Left ventricle myocardium superior (tissue), 1 donor: ENCODE measurements at places on chromosomes 6 and 20.
A peak's percentile ranks its signal among the peaks of the same experiment; 100 is the strongest.

GRCh38 chr20:10672624-10673127 lies 1.1 kb downstream of the JAG1 start:
- peak; percentile 74 for DNase-seq

GRCh38 chr6:69813508-69813907 lies 16.7 kb upstream of the LMBRD1 start:
- DNase-seq, result no peak

- DNase-seq, result no peak
Measured at GRCh38 chr6:34664256-34664971, 32.2 kb downstream of the ILRUN start.

DNA sequence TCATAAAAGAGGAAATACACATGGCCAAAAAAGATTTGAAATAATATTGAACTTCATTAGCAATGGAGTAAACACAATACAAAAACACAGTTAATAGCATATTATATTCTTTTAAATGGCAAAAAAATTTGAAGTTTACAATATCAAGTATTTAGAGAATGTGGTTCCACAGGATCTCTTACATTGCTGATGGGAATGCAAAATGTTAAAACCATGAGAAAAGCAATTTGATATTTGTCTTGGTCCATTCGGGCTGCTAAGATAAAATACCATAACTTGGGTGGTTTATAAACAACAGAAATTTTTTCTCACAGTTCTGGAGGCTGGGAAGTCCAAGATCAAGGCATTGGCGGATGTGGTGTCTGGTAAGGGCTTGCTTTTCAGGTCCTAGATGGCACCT lies 154.0 kb upstream of the PLN start:
- no peak for DNase-seq

DNA sequence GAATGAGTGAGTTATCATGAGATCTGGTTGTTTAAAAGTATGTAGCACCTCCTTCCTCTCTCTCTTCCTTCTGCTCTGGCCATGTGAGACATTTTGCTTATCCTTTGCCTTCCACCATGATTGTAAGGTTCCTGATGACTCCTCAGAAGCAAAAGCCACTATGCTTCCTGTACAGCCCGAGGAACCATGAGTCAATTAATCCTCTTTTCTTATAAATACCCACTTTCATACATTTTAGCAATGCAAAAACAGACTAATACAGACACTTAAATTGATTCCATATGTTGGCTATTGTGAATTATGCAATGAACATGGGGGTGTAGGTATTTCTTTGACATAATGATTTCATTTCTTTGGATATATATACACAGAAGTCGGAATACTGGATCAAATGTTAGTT lies 792.8 kb upstream of the EYS start:
- no peak for DNase-seq

- no peak for DNase-seq
Measured at GRCh38 chr6:21771626-21772320, 178.2 kb downstream of the SOX4 start.

DNA sequence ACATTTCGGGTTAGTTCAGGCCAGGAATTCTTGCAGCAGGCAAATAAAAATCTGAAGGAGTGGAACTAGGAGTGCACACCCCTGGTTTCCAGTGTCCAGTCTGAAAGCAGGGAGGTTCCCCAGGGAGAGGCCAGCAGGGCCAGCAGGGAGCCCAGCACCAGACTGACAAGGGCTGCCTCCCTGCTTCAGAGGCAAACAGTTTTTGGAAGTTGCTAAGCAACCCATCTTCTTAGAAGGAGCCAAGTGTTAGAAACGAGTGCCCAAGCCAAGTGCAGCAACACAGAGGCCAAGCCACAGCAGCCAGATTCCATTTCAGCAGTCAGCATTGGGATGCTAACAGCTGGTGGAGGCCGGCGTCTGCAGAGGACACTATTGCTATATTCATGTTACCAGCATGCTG lies 179.1 kb downstream of the SYNDIG1 start:
- DNase-seq, result no peak

DNA sequence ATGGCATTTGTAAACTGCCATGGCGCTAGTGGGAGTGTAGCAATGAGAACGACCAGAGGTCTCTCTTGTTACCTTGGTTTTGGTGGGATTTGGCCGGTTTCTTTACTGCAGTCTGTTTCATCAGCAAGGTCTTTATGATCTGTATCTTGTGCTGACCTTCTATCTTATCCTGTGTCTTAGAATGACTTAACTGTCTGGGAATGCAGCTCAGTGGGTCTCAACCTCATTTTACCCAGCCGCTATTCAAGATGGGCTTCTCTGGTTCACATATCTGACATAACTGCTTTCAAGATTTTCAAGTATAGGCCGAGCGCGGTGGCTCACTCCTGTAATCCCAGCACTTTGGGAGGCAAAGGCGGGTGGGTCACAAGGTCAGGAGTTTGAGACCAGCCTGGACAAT lies 1.9 kb upstream of the SFT2D1 start:
- DNase-seq, result no peak

GRCh38 chr6:52498538-52499017 lies 78.3 kb downstream of the TRAM2 start:
- DNase-seq, result peak; percentile 47

DNA sequence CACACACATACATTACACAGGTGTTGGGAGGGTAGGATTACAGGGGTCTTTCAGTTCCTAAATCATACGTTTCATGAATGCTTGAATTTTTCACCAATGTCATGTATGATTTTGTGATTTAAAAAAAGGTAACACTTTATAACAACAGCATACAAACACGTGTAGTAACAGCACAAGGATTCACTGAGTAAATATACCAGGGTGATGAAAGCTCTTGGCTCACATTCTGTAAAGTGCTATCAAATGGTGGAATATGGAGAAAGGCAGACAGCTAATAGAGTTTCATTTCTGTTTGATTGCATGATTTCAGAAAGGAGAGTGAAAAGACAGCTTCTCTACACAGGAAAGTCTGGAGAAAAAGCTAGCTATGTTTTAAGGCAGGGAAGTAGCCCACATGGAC lies 231.9 kb downstream of the CD83 start:
- no peak for DNase-seq
